ENCODE measurements at places on chromosomes 12 and 14.

- DNase-seq = no peak
These were observed 1.1 kb upstream of the HOXC4 start for GRCh38 chr12:54052438-54053002.

GRCh38 chr14:32217301-32217700 is 14.2 kb upstream of the RNU6-8 start:
- peak; percentile 87 for DNase-seq

GRCh38 chr12:75087654-75088053 is 122.0 kb downstream of the KCNC2 start:
- no peak for DNase-seq

DNA sequence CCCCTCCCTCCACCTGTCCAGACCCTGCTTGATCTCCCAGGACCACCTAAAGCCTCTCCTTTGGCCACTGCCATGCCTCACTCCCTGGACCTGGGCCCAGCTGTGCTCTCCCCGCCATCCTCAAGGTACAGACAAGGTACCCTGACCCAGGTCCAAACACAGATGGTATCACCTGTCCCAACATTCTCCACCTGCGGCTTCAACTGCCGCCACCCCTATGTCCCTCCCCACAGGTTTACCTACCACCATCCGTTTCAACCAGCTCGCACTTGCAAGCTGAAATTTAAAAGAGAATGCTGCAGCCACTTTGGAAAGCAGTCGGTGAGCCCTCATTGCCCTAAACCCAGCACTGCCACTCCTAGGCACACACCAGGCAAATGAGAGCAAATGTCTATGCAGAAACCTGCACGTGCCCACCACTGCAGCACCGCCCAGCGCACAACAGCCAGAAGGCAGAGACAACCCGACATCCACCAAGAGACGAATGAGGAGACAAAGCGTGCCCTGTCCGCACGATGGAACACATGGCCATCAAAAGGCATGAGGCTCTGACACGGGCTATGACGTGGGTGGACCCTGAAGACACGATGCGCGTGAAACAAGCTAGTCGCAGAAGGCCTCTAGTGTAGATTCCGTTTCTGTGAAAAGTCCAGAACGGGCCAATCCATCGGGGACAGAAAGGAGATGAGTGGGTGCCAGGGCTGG is 71.0 kb downstream of the RFLNA start:
- no peak for DNase-seq

DNA sequence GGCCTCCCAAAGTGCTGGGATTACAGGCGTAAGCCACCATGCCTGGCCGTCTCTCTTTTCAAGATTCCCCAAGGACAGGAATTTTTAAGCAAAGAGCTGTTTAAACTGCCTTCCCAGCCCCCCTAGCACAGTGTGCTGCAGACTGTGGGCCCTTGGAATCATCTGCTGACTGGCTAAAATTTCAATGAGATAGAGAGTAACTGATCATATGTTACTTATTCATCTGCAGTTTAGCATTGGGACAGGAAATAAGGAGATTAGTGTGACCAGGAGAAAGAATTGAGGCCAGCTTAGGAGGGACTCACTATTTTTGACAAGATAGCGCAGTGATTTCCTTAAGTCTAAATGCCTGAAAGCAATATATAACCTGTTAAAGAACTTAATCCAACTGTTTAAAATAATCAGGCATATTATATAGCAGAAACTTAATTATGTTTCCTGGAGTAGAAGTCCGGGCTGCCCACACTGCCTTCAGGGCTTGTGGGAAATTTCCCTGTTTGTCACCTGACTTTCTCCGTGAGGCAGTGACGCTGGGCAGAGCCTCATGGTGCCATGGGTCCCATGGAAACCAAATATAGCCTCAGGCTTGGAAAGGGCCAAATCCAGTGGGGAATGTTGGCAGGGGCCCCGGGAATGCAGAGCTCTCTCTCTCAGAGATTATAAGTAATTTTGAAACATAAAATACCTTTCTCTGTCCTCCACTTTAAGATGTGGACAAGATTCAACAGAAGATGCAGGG is 22.8 kb upstream of the CEBPE start:
- peak; percentile 10 for DNase-seq

DNA sequence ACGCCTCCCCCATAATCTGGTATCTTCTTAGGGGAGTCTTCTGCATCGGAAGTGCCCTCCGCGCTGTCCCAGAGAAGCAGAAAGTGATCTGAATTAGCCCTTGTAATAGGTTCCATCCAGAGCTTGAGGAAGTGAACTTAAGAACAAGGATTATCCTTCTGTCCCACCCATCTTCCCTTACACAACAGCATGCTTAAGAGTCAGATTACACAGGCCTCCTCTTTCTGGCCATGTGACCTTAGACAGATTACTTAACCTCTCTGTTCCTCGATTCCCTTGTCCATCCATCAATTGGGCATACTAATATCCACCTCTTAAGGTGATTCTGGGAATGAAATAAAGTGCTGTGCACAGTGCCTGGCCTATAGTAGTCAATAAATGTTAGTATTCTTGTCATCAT is 11.4 kb downstream of the CABP1 start:
- DNase-seq = no peak

GRCh38 chr12:110371408-110372055 is 32.0 kb downstream of the ANAPC7 start:
- DNase-seq = peak; percentile 14

DNA sequence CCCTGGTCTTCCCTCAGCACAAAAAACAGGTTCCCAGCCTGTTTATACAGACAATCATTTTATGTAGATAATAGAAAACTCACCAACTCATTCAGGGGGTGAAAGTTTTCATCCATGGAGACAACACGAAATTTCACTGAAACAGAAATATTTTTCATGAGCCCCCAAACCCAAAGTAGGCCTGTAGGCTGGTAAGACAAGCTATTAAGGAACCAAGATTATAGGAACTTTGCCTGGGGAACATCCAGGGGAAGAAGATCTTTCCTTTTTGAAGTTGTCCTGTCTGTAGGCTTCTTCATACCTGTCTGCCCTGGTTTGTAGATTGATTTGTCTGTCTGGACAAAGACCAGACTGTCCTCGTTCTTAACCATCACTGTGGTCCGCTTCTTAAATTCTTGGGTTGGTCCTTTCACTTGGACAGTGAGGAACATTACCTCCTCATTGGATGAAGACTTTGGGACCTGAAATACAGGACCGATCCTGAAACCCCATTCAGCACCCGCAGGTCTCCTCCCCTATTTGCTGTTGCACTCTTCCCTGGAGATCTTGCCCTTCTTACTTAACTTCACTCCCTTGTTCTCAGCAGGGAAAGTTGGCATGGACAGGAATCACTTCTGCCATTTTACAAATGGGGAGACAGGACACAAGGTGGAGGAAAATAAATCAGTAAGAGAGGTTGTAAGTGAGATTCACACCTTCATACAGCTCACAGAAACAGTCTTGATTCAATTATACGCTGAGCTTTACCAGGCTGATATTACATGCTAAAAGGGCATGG is 3.5 kb downstream of the A2M start:
- DNase-seq = no peak

GRCh38 chr14:63682727-63683593 is 41.3 kb upstream of the WDR89 start:
- no peak for DNase-seq

GRCh38 chr12:2984698-2985097 is 25.5 kb downstream of the TEAD4 start:
- DNase-seq = no peak

GRCh38 chr12:119665164-119665929 is 2.6 kb upstream of the PRKAB1 start:
- DNase-seq = no peak

DNA sequence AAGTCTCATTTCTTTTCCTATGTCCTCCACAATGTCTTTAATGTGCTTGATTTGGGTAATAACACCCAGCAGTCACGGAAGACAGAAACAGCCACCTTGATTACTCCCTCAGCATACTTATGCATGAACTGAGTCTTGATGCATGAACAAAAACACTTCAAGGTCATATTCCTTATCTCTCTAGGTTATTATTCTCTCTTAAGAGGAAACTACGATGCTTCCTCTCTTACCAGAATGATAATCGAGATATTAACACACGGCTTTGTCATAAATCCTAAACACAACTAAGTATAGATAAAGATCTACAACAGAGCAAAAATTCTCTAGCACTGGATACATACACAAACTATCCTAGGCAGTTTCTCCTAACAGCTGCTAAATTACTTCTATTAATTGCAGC is 583.5 kb upstream of the ATP2B1 start:
- no peak for DNase-seq

DNA sequence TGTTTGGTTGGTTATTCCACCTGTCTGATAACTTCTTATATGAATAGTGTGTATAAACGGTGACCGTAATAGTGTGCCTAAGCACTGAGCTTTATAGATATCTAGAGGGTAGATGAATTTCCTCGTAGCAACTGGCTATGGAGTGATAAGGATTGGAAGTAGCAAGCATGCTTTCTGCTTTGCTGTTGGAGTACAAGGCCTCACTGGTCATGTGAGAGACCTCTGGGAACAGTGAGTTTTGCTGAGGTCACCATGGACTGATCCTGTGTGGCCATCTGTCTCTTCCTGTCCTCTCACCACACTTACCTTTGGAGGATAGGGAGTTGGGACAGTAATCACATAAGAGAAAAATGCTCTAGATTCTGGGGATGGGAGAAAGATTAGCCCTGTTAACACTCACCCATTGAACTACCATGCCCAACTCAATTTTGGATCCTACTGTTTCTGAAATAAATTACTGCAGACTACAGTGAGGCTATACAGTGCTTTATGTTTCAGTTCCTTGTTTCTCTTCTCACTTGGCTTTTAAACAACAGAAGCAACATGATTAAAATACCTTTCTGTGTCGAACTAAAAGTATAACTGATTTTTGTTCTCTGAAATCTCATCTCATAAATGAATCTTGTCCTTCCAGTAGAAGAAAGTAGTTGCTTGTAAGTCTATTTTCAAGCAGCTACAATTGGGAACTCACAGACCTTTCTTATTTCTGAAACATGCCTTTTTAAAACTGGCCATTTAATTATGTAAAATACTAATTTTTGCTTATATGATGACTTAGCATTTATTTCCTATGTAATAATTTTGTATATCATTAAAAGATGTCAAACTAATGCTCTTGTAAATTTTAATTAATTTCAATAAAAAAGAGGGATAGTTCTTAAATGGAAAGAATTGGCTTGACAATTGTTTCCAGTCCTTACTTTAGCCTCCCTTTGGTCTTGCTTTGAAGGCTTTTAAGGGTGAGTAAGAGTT is 8.3 kb downstream of the TMX1 start:
- DNase-seq = no peak

DNA sequence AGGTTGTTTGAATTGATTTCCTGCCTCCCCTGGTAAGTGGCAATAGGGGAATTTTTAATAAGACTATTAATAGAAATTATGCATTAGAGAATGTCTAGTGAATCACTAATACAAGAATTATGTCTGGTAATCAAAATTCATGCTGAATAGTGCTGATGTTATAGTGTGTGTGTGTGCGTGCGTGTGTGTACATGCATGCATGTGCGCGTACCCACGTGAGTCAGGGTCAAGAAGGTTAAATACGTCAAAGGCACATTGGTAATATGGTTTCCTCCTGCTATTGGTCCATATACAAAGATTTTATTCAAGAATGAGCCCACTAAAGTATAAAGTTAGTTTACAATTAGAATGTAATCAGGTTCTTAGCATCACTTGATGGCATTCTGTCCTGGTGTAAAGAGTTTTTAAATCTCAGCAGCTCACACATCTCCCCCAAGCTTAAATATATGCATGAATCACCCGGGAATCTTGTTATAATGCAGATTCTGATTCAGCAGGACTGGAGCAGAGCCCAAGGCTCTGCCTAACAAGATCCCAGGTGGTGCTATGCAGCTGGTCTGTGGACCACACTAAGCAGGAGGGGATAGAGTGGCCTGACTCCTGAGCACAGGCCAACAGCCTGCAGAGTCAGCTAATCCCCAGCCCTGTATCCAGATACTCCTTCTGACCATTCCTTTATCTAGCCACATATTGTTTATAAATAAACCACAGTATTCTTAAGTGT is 43.9 kb downstream of the TTC9 start:
- no peak for DNase-seq

DNA sequence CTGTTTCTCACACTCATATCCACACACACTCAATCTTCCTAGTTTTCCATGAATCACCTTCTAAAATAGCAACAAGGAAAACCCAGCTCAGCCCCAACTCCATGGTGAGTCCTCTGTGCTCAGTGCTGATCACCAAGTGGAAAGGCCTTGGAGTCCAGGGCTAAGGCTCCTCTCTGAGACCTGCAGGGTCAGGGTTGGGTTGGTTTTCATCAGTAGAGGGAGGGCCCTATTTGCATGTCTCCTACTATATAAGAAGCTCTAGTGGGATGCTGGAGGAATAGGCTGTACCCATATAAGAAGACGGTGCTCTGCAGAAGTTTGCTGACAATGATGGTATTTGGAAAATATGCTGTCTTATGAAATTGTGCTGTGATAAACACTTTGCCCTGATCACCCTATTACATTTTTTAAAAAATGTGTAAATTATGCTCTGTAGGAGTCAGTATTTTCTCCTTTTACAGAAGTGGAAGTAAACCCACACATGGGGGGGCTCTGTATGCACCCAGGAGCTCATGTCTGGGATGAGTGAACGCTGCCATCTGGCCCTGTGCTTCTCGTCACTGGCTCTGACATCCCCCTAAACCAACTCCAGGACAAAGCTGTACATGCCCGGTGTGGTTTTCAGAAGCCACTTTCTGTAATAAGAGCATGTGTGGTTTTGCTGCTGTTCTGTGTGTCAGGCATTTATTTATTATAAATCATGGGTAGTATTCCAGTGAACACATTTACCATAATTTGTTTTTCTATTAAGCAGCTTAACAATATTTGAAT is 536.3 kb downstream of the TMEM121 start:
- DNase-seq = no peak

DNA sequence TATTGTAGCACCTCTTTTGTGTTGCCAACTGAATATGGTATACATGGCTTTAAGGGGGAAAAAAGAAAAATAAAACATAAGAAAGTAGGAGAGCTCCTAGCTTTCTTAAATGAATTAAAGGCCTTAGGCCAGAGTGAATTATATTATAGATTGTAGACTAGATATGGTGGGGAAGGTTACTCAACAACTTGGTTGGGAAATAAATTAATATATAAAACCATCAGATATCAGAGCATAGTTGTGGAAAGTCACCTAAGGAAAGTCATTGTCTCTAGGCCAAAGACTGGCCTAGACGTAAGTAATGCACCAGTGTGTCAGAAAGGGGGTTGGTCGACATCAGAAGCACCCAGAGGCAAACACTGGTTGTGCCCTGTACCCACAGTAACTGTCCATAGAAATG is 391.8 kb downstream of the RAD51B start:
- DNase-seq = no peak

DNA sequence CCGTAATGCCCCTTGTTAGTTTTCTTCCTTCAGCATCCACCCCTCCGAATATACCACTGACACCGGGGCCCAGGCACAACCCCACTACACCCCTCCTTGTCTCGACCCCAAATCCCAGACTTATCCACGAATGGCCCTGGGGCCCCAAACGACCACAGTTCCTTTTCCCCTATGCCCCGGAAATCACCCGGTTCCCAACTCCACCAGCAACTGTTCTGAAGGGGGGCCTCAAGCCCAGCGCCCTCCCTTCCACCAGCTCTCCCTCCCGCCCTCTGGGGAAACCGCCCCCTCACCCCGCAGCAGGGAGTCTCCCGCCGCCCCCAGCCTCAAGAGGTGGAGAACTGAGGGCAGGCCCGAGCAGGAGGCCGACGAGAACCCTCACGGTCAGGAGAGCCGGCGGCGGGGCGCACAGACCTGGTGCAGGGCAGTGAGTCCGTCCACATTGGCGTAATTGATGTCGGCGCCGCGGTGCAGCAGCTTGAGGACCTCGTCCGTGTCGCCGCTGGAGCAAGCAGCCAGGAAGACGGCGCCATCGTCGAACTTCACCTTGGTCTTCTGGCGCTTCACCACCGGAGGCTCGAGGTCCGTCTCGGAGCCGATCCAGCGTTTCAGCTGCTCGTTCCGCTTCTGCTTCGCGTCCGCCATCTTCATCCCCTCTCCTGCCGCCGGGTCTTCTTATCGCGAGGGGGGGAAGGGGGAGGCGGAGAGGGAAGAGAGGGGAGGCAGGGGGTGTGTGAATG is 446 bp downstream of the PPP1R12A start:
- peak; percentile 16 for DNase-seq
